Thyroid gland (tissue), 4 donors: ENCODE measurements at places on chromosomes 3 and 15.

DNA sequence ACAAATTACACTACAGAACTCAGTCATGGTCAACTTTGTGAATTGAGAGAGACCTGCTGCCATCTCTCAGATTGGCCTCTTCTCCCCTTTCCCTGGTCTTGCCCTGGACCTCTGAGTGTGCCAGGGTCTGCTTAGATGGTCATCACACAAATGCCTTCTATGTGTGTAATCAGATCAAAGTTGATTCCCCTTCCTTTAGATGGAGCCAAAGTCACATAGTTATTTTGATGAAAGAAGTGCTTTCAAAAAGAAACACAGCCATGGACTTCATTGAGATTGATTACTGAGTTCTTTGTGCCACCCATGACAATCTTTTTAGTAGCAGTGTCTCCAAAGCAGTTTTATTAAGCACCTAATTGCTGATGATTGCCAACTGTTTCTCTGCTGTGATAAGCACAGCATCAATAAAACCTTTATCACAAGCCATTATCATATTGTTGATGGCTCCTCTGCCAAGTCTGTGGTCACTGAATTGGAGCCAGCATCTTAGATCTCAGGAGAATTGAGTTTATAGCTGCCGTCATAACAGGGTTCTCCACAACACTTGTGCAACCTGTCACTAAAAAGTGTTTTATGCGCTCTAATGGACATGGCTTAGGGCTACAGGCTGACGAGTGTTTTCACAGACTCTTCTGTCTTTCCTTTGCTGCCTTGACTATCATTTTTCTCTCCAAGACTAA is 149.7 kb upstream of the NUDT16 start:
- DNase-seq = no peak

- no peak for DNase-seq
Observed at GRCh38 chr15:69509131-69509530, 56.5 kb downstream of the RPLP1 start.

DNA sequence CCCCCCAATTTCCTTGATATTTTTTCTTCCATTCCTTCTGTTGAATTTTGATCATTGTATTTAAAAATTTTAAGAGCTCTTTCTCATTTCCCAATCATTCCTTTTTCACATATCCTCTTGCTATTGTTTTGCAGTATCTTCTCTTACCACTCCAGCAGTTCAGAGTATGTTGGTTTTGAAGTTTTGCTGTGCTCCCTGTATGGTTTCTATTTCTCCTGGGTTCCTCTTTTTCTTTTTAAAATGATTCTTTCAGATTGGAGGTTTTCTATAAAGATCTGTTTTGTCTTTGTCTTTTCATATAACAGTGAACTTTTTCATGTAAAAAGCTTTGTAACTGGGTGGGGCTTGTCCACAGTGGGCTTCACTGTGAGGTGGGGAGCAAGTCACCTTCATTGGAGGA is 12.8 kb downstream of the USP3 start:
- DNase-seq = no peak

GRCh38 chr3:138114431-138114918 is 933 bp downstream of the DZIP1L start:
- DNase-seq = peak; percentile 2

DNA sequence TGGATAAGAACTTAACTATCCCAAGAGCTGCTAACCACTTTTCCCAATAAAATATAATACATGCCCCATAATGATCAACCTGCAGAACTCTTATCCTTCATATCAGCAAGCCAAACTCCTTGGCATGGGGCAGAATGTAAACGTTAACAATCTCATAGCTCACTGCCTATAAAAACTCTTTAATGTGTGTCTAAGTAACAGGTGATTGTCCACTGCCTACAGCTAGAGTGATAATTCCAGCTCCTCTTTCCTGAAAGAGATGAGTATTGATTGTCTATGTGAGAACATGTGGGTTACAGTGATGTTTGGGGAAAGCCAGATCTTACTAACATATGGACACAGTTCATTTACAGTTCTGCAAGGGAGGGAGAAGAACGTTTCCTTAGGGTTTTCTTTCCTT is 11.3 kb upstream of the GLCE start:
- no peak for DNase-seq

- DNase-seq = no peak
Observed at GRCh38 chr3:147836330-147836729, 427.2 kb downstream of the ZIC1 start.

DNA sequence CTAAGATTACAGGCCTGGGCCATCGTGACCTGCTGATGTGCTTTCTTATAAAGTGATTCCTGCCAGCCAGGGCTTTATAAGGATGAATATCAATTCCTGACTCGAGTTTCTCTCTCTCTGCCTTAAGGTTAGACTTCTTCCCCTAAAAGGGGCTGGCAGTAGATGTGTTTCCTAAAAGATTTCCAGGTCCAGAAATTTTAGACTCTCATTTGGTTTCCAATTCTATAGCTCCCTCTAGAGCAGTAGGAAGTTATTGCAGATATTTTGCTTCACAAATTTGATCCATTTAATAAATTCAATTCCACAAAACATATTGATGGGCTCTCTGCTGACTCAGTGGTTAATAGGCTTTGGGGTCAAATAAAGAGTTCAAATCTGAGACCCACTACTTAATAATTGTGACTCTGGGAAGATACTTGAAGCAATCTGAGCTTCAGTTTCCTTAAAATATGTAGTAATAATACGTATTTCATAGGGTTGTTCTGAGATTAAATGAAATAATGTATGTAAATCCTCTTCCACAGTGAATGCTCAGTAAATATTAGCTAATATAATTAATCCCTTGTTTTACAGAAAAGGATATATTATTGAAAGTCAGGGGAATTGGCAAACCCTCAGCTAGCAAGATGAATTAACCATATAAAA is 2.1 kb downstream of the TRIM69 start:
- no peak for DNase-seq

DNA sequence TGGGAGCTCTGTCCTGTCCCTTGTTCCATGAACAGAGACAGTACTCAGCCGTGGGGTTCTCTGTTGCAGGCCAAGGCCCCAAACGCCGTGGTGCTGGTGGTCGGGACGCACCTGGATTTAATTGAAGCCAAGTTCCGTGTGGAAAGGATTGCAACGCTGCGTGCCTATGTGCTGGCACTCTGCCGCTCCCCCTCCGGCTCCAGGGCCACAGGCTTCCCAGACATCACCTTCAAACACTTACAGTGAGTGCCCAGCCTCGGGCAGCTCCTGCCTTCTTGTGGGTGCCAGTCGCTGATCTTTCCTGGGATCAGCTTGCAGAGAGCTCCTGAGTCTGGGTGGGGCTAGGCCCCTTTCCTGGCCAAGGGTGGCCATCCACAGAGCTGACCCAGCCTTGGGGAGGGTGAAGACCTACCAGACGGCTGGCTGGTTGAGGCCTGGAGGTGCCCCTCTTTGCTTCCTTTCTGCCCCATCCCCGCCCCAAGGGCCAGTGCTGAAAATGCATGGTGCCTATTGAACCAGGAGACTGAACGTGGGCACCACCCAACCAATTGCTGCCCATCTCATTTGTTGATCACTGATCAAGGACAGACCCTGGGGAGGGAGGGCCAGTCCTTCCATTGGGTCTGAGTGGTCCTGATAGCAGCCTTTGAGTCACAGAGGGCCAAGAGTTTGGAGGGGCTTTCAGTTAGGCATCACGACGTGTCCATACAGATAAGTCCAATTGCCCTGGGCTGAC is 106.9 kb downstream of the LRRK1 start:
- no peak for DNase-seq

GRCh38 chr15:89530976-89531375 is 34.6 kb upstream of the RHCG start:
- DNase-seq = no peak

DNA sequence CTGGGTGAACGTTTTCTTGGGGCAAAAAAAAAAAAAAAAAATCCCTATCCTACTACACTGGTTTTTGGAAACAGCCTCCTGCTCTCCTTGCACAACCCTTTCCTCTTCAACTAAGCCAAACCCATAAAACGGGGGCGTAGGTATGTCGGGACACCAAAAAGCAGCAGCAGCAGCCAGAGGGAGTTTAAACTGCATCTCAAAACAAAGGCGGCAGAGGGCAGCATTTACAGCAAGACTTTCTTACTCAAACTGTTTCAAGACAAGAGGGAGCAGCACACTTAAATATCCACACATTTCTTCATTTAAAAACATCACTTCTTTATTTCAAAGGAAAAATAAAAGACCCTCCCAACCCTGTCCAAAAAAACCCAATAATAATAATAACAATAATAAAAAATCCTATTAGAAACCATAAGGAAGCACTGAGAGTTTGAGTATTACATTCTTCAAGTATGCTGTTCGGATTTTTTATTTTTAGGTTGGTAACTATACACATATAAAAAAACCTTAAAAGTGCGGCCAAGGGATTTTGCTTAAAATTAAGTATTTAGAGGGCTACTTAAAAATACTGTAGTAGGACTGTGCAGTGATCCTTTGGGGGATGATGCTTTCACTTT is 43.9 kb upstream of the PLXND1 start:
- DNase-seq = peak; percentile 70

DNA sequence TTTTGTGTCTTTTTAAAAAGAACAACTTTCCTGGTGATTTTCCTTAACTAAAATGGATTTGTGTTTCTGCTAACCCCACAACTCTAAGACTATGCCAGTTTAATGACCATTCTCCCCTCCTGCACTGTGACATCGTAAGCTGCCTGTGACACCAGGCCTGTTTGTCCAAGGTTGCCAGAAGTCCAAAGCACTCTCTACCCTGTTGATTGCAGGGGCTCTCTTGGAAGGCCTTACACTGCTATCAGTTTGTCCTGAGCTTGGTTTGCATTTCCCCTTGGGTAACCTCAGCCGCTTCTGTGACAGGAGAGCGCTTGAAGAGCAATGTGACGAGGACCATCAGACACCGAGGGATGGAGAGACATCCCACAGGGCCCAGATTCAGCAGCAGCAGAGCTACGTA is 55.8 kb downstream of the CDAN1 start:
- DNase-seq = no peak

DNA sequence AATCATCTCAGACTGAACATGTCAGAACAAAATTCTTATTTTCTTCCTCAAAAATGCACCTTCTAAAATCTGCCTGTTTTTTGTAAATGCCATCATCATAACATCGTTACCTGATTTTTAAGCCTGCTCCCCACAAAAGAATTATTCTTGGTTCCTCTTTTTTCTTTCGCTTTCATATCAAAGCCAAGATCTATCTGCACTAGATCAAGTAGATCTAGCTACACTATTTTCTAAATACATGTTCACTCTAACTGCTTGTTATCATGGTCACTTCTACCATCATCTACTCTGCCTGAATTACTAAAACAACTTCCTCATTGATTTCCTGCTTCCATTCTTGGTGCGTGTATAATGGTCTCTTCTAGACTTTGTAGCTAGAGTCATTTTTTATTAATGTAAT is 217.7 kb downstream of the ARPP21 start:
- DNase-seq = no peak

DNA sequence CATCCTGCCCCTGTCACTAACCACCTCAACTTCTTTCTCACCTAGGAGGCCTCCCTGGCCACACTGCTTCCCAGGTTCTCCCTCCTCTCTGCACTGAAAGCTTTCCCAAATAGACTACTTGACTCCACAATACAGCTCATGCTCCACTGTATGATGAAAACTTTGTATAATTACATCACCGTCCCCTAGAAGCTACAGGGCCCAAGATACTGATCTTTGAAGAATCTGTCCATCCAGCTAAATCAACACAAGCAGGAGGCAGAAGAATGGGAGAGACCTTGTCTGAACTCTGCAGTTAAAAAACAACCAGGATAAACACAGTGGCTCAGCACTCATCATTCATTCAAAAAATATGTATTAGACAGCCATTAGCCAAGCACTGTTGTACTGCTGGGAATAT is 26.4 kb upstream of the RPS17 start:
- no peak for DNase-seq

GRCh38 chr15:22939051-22939450 is 41.1 kb downstream of the CYFIP1 start:
- no peak for DNase-seq

DNA sequence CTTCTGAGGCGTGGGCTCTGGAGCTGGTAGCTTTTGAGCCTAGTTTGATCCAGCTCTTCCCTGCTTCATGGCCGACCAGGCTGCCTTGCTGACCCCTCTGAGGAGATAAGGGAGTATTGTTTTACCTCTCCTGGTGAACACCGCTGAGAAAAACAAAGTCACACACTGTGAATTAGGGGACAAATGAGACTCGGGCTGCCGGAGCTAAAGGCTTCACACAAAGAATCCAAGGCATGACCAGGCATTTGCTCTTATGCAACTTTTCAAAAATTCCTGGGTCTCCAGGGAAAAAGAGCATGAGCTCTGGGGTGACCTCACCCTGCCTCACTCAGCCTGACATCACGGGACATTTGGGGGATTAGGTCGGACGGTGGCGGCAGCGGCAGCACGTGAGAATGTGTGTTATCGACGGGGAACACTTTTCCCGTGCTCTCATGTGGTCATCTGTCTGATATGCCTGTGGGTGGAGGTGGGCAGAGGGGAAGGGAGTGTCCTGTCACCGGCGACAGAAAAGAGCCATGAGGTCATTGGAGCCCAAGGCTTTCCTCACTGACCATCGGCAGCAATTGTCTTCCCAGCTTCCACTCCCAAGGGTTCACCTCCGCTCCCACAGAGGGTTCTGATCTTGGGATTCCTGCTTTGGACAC is 61.0 kb downstream of the TMEM44 start:
- peak; percentile 56 for DNase-seq
